ENCODE measurements at places on chromosomes 4 and X.

DNA sequence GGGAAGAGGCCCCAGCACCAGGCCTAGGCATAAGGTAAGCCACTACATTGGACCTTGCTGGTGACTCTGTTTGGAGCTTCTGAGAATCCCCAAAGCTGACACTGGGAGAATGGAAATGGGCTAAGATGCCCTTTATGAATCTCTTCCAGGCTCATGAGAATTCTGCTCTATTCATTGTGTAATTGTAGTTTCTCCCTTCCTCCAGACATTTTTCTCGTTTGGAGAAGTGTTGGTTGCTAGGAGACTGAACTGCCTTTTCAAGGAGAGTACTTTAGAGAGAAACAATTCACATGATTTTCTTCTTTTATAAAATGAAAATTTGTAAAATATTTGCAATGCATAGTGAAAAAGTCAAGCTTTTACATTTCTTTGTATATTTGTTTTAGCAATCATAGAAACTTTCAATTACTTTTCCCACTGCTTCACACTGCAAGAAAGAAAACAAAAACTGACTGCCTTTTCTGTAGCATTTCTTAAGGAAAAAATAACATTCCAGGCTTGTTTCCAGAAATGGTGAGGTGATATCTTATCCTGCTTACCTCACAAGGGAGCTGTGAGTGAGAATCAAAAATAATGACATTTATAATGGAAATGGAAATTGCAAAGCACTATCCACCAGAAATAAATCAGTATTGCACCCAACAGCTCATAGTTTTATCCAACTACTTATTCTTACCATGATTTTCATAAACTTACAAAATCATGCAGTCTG, 24.9 kb upstream of the DCHS2 start:
- DNase-seq = no peak

- no peak for DNase-seq
Observed at GRCh38 chr4:41359422-41359775, 102.7 kb downstream of the UCHL1 start.

GRCh38 chr4:17447675-17448298, 64.1 kb downstream of the QDPR start:
- peak; percentile 73 for DNase-seq

- DNase-seq = no peak
Observed at GRCh38 chrX:72663737-72664136, 50.4 kb downstream of the PHKA1 start.

GRCh38 chr4:3878678-3879077, 112.5 kb downstream of the ADRA2C start:
- DNase-seq = no peak

- no peak for DNase-seq
Observed at GRCh38 chr4:1269209-1269608, 20.3 kb upstream of the CTBP1 start.

GRCh38 chrX:139224953-139225665, 305.4 kb upstream of the F9 start:
- DNase-seq = no peak

DNA sequence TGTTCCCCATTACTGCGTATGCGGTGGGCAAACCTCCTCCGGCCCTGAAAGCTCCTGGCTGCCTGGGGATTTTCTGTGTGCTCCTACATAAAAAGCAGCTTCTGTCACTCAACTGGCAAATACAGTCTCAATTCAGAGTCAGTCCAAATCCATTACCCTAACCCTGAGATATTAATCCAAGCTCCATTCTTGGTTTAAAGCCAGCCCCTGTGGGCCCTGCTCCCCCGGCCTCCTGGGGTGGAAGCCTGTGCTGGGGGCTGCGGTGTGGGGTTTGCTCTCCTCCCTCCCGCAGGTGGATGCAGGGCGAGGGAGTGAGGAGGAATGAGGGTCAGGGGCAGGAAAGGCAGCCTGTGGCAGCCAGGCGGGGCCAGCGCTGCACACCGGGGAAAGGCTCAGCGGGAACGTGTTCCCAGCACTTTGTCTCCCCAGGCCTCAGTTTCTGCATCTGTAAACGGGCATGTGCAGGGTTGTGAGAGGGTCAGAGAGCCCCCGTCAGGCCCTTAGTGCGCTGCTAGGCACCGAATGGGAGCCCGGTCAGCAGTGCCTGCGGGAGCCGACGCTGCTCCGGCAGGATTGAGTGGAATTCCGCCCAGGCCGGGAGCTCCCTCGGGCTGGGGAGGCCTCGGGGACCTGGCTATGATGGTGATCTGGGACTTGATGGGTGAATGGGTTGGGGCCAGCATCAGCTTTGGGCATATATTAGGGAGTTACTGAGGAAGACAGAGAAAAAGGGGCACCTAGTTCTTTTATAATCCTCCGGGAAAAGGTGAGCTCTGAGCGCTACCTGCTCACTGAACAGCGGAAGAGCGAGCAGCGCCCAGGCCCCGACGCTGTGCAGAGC, 6.3 kb upstream of the RGS12 start:
- no peak for DNase-seq

GRCh38 chrX:71541210-71542022, 8.5 kb downstream of the OGT start:
- no peak for DNase-seq

GRCh38 chr4:154707877-154708276, 35.9 kb upstream of the LRAT start:
- no peak for DNase-seq
